ENCODE measurements at places on chromosomes 5 and 9. TPM values are rescaled to one million over a fixed set of nuclear protein-coding genes. Genes with fewer than 3 reads are reported as not detected.

PLPP7 gene
- 8.2 TPM for total RNA-seq

ADRA1B gene
- 0.26 TPM for total RNA-seq

AQP7 gene
- 0.26 TPM for total RNA-seq

NDUFB6 gene
- total RNA-seq, result 21.8 TPM

GLRA1 gene
- total RNA-seq, result not detected

Measured in fibroblast of lung (primary cell).